Cerebellum (tissue), 4 donors: ENCODE measurements at places on chromosomes 4 and X.
A peak's percentile ranks its signal among the peaks of the same experiment; 100 is the strongest.

DNA sequence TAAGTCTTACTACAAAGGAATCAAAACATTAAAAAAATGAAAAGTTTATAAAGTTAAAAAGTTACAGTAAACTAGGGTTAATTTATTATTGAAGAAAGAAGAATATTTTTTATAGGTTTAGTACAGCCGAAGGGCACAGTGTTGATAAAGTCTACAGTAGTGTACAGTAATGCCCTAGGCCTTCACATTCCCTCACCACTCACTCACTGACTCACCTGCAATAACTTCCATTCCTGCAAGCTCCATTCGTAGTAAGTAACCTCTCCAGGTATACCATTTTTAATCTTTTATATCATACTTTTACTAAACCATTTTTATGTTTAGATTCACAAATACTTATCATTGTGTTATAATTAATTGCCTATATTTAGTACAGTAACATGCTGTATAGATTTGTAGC lies 307.5 kb upstream of the FAM241A start:
- DNase-seq = no peak

GRCh38 chr4:30717208-30718020 lies 2.8 kb upstream of the PCDH7 start:
- DNase-seq = no peak

DNA sequence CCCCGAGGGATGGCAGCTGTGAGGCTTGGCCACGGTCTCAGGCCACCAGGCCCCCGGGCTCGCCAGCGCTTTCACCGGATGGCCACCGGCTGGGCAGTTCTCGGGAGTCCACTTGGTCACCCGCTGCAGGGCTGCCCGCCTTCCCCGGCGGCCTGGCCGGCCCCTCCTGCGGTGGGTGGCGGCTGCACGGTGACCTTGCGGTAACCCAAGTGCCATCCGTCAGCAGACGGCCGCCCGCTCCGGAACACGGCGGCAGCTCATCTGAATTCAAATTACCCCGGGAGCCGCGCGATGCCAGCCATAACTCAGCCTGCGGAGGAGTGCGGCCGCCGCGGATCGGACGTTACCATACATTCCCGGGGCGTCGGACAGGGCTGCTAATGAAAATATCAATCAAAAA lies 60.7 kb downstream of the FAM53A start:
- DNase-seq = no peak

DNA sequence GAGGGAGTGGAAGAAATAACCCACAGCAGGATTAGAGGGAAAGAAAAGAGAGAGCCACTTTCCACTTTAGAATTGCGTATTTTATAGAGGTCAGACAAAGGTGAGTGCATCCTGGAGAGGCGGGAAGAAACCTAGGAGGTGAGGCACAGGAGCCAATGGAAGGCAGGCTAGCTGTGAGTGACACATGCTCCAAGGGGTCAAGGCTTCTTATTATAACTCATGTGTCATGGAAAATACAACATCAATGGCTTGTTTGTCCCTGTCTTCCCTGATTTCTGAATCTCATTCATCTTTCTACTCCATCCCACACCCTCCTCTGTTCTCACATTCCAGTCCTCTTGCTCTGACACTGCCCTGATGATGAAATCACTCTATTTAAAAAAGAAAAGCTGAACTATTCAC lies 14.4 kb downstream of the ANXA3 start:
- DNase-seq = no peak

- no peak for DNase-seq
Measured at GRCh38 chr4:113674251-113674650, 87.3 kb downstream of the CAMK2D start.

GRCh38 chrX:84729809-84730208 lies 227.6 kb upstream of the HDX start:
- DNase-seq = peak; percentile 0

DNA sequence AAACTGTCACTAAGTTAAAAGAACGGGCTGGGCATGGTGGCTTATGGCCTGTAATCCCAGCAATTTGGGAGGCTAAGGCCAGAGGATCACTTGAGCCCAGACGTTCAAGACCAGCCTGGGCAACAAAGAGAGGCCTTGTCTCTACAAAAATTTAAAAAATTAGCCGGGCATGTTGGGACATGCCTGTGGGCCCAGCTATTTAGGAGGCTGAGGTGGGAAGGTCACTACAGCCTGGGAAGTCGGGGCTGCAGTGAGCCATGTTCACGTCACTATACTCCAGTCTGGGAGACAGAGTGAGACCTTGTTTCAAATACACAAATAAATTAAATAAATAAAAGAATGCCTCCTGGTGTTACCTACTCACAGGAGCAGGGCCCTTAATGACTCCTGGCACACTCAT lies 69.5 kb downstream of the APBB2 start:
- DNase-seq = no peak

- DNase-seq = no peak
Measured at GRCh38 chrX:7115557-7115956, 32.0 kb upstream of the STS start.

GRCh38 chr4:12881945-12882584 lies 602.1 kb downstream of the RAB28 start:
- peak; percentile 35 for DNase-seq

- DNase-seq = no peak
Measured at GRCh38 chr4:138562544-138562991, 320.4 kb upstream of the SLC7A11 start.

- DNase-seq = no peak
Measured at GRCh38 chr4:57081651-57082621, 28.2 kb downstream of the IGFBP7 start.

DNA sequence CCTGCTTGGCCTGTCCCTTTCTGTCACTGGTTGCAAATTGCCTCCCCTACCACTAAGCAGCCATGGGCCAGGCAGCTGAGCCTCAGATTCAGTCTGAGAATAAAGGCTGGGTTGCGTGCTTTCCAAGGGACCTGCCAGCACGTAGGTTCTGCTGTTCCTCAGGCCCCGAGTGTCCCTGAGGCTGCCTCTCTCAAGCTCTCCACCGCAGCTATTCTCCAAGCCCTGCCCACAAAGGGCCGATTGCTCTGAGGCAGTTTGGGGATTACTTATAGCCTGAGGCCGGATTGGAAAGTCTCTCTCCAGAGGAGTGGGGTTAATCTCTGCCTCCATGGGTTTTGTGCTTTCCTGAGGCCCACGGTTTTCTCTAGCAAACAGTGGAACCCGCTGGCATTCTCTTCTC lies 590.7 kb downstream of the BCOR start:
- no peak for DNase-seq

- no peak for DNase-seq
Measured at GRCh38 chr4:93994175-93994994, 165.8 kb downstream of the ATOH1 start.

- no peak for DNase-seq
Measured at GRCh38 chr4:78018271-78019049, 38.7 kb upstream of the FRAS1 start.

DNA sequence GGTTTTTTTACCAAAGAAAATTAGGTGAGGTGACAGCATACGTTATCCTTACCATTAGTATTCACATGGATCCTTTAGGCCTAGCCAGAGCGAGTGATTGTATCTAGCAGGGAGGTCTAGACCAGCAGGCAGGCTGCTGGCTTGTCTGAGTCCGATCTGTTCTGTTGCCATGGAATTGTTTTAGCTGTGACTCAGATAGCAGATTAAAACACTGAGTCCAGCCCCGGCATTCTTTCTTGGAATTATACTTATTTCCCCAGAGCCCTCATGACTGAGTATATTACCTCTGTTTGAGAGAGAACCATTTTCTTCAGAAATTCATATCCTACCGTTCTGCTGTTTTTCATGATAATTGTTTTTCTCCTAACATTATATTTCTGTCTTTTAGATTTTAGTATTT lies 37.4 kb downstream of the OCRL start:
- no peak for DNase-seq

- DNase-seq = no peak
Measured at GRCh38 chr4:38943343-38943742, 75.7 kb downstream of the FAM114A1 start.

GRCh38 chr4:104766676-104767075 lies 272.0 kb upstream of the CXXC4 start:
- DNase-seq = no peak

GRCh38 chr4:44159991-44160390 lies 288.6 kb downstream of the KCTD8 start:
- DNase-seq = no peak

DNA sequence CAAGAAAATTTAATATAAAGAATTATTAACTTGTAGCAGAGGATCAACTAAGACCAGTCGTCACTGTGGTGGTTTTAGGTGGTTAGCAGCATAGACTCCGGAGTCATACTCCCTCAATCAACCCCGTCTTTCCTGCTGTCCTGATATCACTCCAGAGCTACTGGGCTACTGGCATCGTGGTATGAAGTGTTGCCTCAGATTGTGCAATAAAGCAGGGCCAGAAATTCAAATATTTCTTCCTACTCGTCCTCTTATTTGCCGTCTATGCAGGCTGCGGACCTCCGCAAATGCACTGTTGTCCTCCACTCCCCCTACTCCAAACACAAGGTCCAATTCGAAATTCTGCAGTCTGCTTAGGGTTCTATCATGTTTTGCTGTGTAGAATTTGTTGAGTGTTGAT lies 1.2 kb upstream of the MAGEA10 start:
- no peak for DNase-seq

- DNase-seq = no peak
Measured at GRCh38 chr4:6502747-6503465, 30.5 kb upstream of the PPP2R2C start.

DNA sequence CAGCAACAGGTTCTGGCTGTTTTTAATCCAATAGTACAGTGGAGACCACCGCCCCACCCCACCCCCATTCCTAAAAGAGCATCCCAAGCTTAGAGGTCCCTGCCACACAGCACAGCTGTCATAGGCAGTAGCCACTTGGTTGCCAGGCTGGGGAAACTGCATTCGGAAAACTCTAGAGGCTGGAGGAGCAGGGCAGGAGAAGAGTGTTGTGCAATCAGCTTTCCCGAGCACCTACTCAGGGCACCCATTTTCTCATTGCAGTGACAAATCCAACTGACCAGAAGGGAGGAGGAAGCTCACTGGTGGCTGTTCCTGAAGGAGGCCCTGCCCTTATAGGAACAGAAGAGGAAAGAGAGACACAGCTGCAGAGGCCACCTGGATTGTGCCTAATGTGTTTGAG lies 1.1 kb downstream of the CXCL1 start:
- DNase-seq = no peak

- no peak for DNase-seq
Measured at GRCh38 chrX:69172937-69173336, 7.7 kb upstream of the PJA1 start.

DNA sequence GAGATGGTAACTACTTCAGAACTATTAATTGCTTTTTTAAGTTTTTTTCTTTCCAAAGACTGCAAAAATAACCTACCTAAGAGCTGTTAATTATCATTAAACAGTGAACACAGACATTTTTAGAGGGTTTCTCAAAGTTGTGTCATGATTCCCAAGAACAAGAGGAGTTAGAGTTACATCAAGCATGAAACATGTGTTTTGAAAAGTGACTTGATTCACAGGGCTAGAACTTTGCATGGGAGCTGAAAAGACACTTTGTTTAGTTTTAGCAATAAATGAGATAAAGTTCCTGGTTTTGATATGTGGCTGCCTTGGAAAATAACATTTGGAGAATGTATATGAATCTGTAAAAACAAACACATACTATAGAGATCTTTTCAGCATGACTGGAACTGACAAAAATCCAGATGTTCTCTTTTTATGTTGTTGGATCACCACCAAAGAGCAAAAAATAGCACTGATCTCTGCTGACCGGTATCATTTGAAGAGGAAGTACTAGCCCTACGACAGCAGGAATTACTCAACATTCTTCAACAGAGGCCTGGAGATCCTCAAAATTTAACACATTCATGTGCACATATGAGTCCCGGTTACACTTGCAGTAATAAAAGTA lies 173.0 kb upstream of the PCDH18 start:
- DNase-seq = no peak

DNA sequence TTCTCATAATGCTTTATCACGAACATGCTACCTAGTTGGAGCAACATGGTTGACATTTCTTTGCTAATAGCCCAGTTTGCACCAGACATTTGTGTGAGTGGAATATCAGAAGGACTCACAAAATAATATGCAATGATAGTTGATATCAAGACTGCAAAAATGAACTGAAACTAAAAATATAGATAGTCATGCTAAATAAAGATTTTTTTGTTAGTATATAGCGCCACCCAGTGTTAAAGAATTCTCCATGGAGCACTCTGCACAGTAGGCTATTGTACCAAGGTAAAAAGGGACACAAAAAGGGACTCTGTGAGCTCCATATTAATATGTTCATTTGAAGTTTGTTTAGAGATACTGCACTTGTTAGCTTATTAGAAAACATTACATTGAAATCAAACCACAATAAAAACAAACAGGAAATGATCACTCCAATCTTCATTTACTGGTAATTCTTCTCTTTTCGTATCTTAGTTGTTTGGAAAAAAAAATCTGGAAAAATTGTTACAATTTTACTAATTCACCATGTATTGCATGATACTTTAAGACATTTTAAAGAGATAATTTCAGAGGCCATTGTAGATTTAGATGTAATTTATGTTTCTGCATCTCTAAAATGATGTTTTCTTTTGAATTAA lies 1509.6 kb downstream of the ADGRL3 start:
- peak; percentile 8 for DNase-seq

DNA sequence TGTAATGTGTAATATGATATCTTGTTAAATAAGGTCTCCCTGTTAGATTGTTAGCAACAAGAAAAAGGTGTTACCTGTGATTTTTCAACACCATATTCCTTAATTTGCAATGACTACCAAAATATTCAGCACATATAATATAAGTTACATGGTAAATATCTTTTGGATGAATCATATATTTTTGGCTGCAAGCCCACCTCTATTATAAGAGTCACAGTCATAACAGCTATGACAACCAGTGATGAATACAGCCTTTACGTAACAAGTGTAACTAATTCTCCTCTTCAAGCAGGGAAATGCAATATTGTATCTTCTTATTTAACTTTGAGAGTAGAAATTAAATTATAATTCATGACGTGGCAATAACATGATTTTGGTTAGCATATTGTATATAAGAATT lies 187.0 kb downstream of the NLGN4X start:
- no peak for DNase-seq

- DNase-seq = no peak
Measured at GRCh38 chrX:125654501-125654900, 334.8 kb downstream of the TEX13C start.

DNA sequence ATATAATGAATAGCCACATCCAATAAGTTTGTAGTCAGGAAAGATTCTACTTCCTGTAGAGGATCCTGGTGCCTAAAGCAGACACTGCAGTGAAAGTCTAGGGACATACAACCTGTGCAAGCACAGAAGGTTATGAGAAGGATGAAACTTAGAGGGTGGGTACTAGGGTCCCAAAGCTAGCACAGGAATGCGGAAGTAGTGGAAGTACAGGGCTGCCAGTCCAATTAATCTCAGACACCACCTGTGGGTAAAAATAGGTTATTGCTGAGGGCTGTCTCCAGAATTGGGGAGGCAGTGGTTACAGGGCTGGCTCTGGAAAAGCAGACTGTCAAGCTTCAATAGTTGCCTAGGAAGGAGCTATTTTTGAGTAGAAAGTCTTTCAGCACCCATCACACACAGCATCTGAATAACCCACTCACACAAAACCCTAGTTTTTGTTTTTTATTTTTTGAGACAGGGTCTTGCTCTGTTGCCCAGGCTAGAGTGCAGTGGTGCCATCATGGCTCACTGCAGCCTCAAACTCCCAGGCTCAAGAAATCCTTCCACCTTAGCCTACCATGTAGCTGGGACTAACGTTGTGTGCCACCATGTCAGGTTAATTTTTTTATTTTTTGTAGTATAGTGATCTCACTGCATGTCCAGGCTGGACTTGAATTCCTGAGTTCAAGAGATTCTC lies 50.8 kb upstream of the ELF2 start:
- no peak for DNase-seq

GRCh38 chr4:150619042-150619441 lies 37.1 kb downstream of the MAB21L2 start:
- DNase-seq = no peak
